ENCODE measurements at places on chromosomes 1 and 21.

DNA sequence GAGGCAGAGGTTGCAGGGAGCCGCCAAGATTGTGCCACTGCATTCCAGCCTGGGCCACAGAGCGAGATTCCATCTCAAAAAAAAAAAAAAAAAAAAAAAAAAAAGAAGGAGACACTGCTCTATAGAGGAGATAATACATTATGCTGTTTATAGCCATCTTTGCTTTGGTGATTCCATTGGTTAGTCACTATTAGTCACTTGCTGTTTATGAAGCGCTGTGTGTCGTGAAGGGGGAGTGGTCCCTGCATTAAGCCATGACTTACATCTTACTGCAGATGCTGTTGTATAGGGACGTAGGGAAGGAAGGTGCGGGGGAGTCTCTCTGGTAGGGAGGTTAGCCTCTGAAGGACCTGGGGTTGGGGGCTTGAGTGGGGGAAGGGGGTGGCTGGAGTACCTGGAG, 48.3 kb downstream of the HUNK start:
- no peak for DNase-seq

DNA sequence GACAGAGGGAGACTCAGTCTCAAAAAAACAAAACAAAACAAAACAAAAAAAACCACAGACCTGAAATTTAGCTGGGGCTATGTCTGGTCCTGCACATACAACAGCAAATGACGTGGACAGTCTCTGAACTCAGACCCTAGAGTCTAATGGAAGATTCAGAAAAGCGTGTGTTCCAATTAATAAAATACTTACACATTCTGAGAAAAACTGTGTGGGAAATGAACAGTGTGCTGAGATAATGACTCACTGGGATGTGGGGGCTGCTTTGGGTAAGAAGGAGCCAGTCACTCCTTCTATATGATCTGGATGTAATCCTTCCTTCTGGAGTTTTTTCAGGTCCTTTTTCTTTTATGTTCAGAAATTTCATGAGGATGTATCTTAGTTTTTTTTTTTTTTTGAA, 29.4 kb downstream of the CLDN14 start:
- DNase-seq, result no peak

GRCh38 chr1:26337625-26338024, 16.3 kb downstream of the CRYBG2 start:
- DNase-seq, result no peak

DNA sequence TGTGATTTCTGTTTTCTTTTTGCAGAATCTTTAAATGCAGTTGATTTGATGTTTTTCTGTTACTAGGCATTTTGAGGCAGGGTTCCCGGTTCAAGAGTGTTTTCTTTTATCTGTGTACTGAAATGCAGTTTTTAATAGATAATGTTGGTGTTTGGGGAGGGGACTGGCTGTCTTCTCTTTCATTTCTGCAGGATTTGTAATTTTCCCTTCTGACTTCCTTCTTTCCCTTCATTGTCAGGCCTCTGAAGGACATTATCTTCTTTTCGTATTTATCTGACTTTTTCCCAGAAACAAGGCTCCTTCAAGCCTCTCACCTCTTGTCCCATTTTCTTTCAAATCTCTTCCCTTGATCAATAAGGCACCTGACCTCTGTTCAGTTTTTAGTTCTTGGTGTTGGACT, 1.5 kb upstream of the GALNT2 start:
- DNase-seq, result no peak
